Activated naive CD8-positive, alpha-beta T cell treated with anti-CD3 and anti-CD28 coated beads for 36 hours (primary cell): ENCODE measurements at places on chromosomes 2 and 18.

DNA sequence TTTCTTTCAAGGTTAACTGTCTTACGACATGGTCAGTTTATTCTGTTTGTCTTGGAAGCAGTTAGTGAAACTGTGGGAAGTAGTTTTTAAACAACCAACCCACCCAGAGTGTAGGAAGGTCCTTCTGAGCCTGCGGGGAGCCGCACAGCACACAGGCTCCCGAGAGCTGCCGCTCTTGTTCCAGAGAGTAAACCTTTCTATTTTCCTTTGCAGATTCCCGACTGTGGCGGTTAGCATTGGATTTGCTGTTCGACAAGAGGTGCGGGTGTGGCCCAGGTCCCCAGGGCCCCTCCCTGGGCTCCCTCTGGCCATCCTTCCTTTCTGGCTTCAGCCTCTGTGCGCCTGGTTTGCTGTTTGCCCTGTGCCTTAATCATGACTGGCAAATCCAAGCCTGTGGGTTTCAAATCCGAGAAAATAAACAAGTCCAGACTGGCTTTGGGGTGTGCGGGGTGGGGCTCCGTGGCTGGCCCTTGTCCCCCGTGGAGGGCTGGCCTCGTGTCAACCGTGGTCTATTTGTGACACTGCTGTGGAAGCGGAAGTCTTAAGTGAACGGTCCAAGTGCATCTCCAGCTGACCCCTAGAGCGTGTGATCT is 30.7 kb downstream of the IMPA2 start:
- no peak for DNase-seq

GRCh38 chr2:64858541-64859311 is 130.5 kb upstream of the SLC1A4 start:
- no peak for DNase-seq

DNA sequence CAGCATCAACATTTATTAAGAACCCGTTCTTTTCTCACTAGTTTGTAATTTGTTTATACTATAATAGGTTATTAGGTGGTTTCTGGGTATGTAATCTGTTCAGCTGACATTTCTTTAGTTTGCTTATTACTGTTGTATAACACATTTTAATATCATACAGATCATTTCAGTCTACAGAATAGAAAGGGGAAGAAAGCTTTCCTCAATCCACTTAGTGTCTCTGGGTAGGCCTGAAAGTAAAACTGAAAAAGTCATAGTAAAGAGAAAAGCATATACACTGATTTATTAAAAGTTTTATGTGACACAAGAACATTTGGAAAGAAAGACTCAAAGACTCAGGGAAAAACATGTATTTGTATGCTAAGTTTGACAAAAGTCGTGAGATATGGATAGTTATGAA is 16.8 kb upstream of the KCNJ3 start:
- DNase-seq, result no peak

GRCh38 chr18:4276953-4277585 is 178.0 kb downstream of the DLGAP1 start:
- no peak for DNase-seq

DNA sequence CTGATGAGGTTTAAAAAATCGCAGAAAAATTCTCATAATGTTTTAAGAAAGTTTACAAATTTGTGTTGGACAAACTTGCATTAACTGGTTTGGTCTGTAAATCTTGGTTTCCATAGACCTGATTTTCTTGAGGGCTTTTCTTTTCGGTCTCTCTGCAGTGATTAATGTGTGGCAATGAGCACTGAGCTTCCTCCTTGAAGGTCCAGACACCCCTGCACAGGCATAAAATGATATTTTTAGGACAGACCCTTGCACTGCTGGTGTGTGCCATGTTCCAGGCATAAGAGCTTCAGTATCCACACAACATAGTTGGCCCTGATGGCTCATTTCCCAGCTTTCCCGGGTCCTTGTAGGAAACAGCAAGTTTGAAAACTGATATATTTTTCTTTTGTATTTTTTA is 33.7 kb downstream of the MRPL33 start:
- no peak for DNase-seq

DNA sequence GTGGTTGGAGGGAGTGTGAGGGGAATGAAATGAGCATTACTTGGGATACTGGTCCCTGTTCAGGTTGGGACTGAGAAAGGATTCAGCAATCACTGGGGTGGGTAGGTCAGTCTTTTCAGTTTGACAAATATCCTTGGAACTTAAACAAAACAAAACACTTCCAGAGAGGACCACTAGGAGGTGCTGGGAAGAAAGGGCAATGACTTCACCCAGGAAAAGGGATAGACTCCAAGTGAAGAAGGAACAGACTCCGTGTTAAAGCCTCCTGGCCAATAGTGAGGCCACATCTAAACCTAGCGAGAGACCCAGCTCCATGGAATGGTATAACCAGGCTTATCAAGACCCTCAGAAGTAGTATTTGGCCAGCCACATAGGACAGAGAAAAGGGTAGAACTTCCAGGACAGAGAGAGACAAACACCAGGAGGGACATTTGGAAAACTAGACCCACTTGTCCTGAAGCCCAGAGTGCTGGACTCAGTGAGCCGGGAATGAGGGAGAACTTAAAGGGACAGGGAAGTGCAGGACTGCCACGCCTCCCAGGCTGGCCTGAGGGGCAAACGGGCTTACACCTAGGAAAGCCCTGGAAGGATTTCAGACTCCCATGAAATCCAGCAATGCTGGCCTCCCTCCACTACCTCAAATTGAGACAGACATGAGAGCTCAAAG is 19.6 kb upstream of the KCNG3 start:
- no peak for DNase-seq

- no peak for DNase-seq
Measured at GRCh38 chr2:159285433-159285832, 1.1 kb downstream of the WDSUB1 start.

DNA sequence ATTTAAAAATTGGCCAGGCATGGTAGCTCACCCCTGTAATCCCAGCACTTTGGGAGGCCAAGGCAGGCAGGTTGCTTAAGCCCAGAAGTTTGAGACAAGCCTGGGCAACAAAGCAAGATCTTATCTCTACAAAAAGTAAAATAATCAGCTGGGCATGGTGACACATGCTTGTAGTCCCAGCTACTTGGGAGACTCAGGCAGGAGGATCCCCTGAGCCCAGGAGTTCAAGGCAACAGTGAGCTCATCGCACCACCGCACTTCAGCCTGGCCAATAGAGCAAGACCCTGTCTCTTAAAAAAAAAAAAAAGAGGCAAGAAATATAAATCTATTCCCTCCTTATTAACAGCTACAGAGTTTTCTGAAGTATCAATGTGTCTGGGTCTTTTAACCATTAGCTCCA is 51.9 kb downstream of the ESCO1 start:
- DNase-seq, result no peak

GRCh38 chr2:165905854-165906253 is 47.7 kb downstream of the TTC21B start:
- DNase-seq, result no peak

GRCh38 chr2:37585982-37586621 is 85.3 kb downstream of the CDC42EP3 start:
- peak; percentile 68 for DNase-seq

GRCh38 chr2:158578703-158579330 is 122.1 kb downstream of the PKP4 start:
- no peak for DNase-seq

- DNase-seq, result no peak
Measured at GRCh38 chr2:141630407-141630930, 500.3 kb downstream of the LRP1B start.

DNA sequence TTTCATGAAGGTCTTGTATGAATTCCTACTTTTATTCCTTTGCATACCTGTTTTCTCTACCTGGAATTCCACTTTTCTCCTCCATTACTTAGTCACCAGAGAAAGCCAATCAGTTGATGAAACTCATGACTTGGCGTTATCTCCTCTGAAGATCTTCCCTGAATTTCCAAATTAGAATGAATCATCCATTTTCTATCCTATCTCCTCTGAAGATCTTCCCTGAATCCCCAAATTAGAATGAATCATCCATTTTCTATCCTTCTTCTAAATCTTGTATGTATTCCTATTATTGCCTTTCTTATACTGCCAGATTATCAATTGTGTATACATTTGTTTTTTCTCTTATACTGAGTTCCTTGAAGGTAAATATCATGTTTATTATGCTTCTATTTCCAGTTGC is 440.4 kb downstream of the CCDC85A start:
- DNase-seq, result no peak

GRCh38 chr2:16700551-16701259 is 35.1 kb upstream of the CYRIA start:
- DNase-seq, result no peak

- no peak for DNase-seq
Measured at GRCh38 chr2:925309-925708, 25.3 kb upstream of the SNTG2 start.

DNA sequence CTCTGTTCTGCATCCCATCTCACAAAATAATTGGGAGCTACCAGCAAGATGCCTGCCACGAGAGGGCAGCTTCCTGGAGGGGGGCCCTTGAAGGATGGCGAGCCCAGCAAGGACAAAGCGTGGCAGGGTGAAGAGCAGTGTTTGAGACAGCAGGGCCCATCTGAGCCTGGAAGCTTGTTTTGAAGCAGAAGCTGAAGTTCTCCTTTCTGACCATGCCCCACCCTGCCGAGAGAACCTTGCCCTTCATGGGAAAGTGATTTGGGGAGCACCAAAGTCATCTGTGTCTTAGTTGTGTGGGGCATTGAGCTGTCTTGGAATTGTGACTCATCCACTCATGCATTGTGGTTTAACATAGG is 216.3 kb downstream of the BCL11A start:
- DNase-seq, result no peak

DNA sequence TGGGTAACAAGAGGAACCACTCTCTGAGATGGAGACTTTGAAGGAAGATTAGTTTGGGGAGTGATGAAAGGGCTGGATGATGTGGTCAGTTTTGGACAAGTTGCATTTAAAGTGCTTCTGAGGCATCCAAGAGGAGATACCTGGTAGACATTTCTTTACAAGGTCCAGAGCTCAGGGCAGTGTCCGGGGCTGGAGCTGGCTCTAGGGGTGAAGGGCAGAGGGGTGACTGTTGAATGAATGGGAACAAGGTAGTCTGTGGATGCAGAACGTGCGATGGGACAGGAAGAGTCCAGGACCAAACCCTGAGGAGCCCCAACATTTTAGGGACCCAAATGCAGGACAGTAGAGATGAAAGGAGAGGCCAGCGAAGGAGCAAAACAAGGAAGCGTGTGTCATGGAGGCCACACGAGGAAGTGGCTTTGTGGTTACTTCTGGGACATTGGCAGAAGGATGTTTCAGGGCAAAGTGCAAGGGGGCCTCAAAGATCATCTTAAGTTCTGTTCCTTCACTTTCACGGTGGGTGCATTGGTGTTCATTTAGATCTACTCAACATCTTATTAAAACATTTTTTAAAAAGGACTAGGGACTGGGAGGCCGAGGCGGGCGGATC is 13.6 kb upstream of the GPR35 start:
- DNase-seq, result no peak

- DNase-seq, result no peak
Measured at GRCh38 chr2:163338270-163338669, 397.5 kb downstream of the FIGN start.

GRCh38 chr2:216463148-216463547 is 35.5 kb upstream of the RPL37A start:
- DNase-seq, result no peak

- DNase-seq, result no peak
Measured at GRCh38 chr2:85812094-85812735, 58.4 kb downstream of the ATOH8 start.

DNA sequence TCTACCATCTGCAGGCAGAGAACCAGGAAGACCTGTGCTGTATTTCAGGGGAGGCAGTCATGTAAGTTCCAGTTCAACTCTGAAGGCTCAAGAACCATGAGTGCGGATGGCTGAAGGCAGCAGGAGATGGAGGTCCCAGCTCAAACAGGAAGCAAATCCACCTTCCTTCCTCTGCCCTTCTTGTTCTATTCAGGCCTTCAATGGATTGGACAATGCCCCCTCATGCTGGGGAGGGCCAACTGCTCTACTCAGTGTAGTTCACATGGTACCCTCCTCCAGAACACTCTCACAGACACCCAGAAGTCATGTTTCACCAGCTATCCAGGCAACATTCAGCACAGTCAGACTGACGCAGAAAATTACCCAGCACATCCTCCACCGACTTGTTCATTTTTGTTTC is 39.1 kb upstream of the RAB31 start:
- DNase-seq, result no peak

GRCh38 chr2:227057060-227057459 is 106.9 kb downstream of the COL4A4 start:
- DNase-seq, result no peak

- no peak for DNase-seq
Measured at GRCh38 chr2:151878204-151878603, 50.0 kb upstream of the ARL5A start.

DNA sequence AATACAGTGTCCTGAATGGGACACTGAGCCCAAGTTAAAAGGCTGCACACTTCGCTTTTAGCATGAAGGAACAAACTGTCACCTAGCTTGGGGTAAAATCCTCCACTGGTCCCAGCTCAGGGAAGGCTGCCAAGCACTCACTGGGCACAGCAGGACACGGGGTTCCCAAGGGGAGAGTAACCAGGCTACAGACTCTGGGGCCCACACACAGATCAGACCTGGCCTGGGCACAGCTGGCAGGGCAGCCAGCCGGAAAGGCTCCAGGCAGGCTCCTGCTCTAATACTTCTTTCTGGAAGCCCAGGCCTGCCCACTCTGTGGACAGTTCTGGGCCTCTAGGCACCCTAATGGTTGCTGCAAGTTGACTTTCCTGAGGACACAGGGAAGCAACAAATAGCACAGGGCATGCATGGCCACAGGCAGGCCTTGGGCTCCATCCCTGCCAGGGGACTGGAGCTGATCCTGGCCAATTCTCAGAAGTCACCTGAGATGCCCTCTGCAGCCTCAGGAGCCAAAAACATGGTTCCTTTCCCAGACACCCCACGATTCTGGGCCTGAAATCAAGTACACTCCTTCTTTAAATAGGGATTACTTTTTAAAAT is 18.7 kb upstream of the SULT1C3 start:
- DNase-seq, result no peak

- DNase-seq, result no peak
Measured at GRCh38 chr2:71812736-71813135, 334.9 kb downstream of the CYP26B1 start.

- DNase-seq, result no peak
Measured at GRCh38 chr2:177192788-177193187, 19.8 kb upstream of the HNRNPA3 start.

GRCh38 chr2:25146896-25147295 is 21.5 kb downstream of the POMC start:
- no peak for DNase-seq

GRCh38 chr2:131115752-131116151 is 10.6 kb downstream of the PLEKHB2 start:
- no peak for DNase-seq

GRCh38 chr2:222916229-222917197 is 55.7 kb downstream of the ACSL3 start:
- DNase-seq, result no peak

- no peak for DNase-seq
Measured at GRCh38 chr2:11145350-11145749, 9.9 kb upstream of the SLC66A3 start.
